ENCODE measurements at places on chromosomes 1 and 21.

DNA sequence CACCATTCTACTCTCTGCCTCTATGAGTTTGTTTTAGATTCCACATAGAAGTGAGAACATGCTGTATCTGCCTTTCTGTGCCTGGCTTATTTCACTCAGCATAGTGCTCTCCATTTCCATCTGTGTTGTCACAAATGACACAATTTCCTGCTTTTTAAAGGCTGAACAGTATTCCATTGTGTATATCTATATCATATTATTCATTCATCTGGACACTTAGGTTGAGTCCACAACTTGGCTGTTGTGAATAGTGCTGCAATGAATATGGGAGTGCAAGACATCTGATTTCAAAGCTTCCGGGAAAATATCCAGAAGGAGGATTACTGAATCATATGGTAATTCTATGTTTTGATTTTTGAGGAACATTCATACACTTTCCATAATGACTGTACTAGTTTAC lies 20.1 kb upstream of the DONSON start:
- no peak for DNase-seq

- no peak for DNase-seq
Observed at GRCh38 chr1:24338447-24338846, 19.3 kb downstream of the GRHL3 start.

DNA sequence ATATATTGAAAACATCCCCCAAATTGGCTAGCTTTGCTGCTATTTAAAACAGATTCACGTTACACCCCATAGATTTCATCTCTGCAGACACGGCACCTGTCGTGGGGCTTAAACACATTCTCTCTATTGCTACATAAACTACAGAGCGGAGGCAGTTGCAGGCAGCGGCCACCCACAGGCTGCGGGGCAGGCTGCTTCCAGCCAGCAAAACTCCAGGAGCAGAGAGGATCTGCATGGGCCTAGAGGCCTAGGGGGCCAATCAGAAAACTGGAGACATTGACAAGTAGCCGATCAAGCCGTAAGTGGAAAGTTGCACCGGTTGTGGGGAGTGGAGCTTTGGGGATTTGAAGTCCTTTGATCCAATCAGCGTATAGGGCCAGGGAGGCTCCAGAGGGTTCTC lies 129.0 kb upstream of the KLHDC7A start:
- DNase-seq, result no peak

GRCh38 chr1:17759114-17759513 lies 4.0 kb downstream of the ACTL8 start:
- no peak for DNase-seq

GRCh38 chr1:184648160-184648855 lies 106.3 kb downstream of the EDEM3 start:
- DNase-seq, result no peak
